NCI-H2081 treated with DMSO at 0.1 percent for 48 hours (cell line): ENCODE measurements at places on chromosomes 4 and X.

DNA sequence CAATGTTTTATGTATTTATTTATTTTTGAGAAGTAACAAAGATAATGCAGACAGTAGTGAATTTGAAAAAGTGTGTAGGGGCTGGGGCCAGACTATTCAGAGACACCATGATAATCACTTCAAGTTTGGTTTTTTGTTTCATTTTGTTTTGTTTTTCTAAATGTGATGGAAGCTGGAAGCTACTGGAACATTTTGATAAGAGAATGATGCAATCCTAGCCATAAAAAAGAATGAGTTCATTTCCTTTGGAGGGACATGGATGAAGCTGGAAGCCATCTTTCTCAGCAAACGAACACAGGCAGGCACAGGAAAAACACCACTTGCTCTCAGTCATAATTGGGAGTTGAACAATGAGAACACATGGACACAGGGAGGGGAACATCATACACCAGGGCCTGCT lies 706.6 kb upstream of the EPHA5 start:
- no peak for DNase-seq

GRCh38 chr4:139214039-139214534 lies 37.1 kb upstream of the ELF2 start:
- no peak for DNase-seq

GRCh38 chr4:88457307-88458103 lies 586 bp downstream of the HERC5 start:
- DNase-seq, result no peak

DNA sequence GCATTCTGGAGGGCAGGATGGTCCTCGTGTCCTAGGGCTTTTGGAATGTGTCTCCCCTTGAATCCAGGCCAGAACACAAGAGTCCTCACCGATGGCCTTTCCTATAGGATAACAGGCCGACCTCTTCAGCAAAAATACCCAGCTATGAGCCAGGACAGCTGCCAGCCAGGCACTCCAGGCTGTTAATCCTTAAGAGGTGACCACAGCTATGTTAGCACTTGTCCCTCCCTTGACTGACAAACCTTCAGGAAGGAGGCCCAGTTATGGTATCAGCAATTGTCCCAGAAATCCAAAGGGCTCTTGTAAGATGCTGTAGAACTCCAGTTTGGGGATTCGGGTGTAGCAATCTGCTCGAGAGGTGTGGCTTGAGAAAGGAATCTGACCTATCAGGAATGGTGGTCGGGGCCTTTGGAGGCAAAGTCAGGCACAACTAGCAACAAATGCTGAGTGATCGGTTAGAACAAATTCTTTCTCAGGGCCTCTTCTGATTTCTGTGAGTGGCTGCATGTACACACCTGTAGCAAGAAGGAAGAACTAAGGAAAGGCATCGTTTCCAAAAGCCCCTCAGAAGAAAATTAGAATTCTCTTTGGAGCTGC lies 54.6 kb downstream of the PTCHD1 start:
- DNase-seq, result no peak

GRCh38 chr4:35461931-35462659 lies 782.2 kb downstream of the ARAP2 start:
- no peak for DNase-seq

DNA sequence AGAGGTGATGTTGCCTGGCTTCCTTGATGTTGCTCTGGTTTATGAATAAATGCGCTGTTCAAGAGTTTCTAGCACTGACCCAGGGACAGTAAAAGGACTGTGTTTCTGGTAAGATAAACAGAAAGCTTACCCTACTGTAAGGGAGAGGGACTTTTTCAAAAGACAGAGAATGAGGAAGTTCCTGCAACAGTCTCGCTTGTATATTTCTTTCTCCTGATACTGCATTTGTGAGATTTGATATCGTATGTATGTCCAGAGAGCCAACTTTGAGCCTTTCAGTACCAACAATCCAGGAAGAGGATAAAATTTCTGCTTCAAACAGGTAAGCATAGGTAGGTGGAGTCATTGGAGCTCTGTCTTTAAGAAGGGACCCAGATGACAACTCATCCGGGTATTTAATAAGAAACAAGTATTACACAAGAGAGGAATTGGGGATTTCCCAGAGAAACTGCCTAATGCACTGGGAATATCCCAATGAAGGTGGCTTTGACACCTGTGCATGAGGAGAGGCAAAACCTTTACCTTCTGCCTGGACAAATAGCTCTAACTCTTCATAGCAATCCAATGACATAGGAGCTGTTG lies 773 bp downstream of the DAPP1 start:
- DNase-seq, result no peak

GRCh38 chr4:125191232-125191631 lies 123.5 kb upstream of the FAT4 start:
- DNase-seq, result no peak
